Dermis microvascular lymphatic vessel endothelial cell (primary cell): ENCODE measurements at places on chromosomes 2 and 18. TPM values are rescaled to one million over a fixed set of nuclear protein-coding genes. Genes with fewer than 3 reads are reported as not detected.

DNA sequence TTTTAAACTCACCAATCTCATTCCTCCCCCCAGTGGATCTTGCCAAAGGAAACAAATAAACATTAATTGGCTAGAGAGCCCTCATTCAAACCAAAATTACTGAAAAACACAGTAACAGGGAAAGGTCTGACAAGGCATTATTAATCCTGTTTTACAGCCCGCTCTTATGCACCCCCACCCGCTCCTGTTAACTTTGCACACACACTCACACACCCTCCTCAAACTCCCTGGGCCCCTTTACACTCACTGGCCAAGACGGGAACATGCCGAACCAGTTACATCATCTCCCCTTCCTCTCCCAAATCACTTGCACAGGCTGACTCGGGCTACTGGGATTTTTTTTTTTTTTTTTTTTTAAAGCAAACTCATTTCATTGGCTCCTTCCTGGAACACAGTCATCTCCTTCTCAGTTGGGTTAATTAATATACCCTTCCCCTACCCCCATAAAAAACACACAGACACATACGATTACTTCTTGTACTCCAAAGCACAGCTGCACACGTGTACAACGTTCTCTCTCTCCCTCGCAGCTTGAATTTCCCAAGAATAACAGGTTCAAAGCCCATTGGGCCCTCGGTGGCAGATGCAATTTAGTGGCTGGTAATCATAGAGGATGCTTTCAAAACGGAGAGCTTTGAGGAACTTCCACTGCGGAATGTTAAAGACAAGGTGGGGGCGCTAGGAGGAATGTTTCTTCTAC is 31.8 kb downstream of the KLF7 start:
- DNase-seq: no peak

DNA sequence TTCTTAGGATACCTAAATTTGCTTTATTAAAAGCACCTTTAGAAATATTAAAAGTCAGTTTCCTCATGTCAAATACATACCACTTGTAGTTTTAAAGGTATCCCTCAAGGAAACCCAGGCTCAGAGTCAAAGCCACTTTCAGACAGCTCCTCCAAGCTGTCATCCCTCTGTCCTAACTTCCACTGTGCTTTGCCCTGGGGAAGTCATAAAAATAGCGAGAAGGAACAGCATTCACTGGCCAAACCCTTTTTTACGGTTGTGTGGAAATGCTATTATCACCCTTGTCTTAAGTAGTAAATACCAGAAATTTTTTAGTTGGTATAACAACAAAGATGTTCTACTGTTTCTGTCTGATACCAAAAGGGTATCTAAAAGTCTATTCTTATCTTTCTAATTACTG is 680.5 kb downstream of the ZEB2 start:
- DNase-seq: no peak

- DNase-seq: no peak
These were observed 16.2 kb downstream of the TANC1 start for GRCh38 chr2:158984604-158985135.

The MROH2A gene
- total RNA-seq: not detected in 2 replicates

DNA sequence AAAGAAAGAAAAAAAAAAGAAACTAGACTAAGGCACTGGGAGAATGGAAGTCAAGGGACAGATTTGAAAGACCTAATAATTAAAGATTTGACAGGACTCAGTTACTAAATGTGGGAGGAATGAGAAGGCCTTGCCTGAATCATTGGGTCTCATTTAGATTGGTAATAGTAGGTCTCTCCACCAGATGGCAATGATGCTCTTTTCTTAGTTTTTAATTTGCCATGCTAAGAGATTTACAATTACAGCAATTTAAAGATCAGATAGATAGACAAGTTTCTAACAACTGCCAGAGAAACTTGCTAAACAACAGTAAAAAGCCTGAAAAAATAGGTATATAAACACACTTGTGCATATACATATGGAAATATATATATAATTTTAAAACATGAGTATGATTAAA is 153.0 kb downstream of the TMEM247 start:
- DNase-seq: peak; percentile 72

GRCh38 chr2:141411419-141411818 is 719.4 kb downstream of the LRP1B start:
- no peak for DNase-seq

- DNase-seq: no peak
These were observed 118.7 kb downstream of the CDH7 start for GRCh38 chr18:65869527-65869926.

The UBXN2A gene
- 8.3 and 8.5 TPM in 2 replicates for total RNA-seq

The IL1RL2 gene
- 0.13 and 0.25 TPM in 2 replicates for total RNA-seq

DNA sequence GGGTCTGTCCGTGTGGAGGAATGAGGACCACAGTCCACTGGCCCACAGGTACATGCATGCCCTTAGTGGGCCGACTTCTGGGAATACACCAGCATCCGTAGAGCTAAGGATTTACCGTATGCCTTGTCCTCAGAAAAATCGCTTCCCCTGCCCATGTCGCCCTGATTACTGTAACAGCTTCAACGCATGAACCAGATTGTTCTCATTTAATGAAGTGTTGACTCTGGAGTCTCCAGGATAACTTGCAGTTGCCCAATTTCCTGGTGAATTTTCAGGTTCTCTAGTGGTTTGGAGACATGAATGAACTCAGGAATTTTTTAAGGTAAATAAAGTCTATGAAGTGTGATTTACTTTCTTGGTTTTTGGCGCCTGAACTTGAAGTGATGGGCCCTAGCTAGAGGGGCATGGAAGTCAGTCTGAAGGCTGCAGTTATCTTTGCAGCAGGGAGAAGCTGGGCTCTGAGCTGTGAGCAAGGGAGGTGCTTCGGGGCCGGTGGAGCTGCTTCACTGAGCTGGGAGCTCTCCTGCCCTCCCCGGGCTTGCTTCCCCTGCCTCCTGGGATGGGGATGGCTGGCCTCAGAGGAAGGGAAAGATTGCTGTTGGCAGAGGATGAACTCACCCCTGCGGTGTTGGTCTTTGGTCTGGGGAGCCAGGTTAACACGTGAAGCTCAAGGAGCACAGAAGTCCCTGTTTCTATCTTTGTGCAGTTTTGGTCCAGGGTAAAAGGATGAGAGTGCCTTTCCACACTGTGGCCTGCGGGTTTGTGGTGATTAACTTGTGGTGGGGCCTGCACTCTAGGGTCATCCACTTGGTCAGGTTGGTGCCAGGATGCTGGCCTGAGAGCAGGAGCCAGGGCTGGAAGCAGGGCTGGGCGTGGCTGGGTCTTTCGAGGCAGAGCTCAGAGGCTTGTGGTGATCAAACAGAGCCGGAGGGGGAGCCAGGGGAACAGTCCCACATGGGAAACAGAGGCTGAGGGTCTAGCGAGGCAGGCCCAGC is 28.1 kb downstream of the TCF7L1 start:
- no peak for DNase-seq

GRCh38 chr2:170277951-170278350 is 100.0 kb downstream of the MYO3B start:
- DNase-seq: no peak

The OSBPL6 gene
- total RNA-seq: 3.9 and 8.7 TPM in 2 replicates

The IL1F10 gene
- total RNA-seq: not detected in 2 replicates

DNA sequence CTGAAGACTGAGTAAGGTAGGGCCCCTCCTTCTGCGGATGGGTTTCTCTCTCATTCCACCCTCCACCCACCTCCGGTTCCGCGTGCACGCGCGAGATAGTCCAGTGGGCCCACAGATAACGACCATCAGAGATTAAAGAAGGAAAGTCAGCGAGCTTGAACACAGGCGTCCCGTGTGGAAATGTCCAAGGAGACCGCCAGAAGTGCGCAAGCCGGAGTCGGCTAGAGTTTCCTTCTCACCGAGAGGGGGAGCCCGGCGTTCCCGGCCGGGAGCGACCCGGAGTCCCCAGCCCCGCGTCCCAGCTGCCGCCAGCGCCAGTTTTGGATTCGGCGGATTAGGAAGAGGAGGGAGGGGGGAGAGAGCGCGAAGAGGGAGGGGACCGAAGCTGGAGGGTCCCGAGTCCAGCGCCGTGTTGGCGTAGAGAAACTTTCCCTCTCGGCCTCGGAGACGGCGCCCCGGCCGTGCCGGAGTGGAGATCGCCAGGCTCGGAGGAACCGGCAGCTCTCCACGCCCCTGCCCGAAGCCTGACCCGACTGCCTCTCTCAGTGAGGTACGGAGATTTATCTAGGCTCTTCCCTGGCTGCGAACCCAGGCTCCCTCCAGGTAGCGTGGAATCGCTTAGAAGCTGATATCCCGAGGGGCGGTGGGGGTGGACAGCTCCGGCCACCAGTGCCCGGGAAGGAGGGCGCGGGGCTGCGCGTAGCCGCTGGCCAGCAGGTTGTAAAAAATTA is at the start of gene GULP1:
GULP1 (plus strand) TSS at position 258 of the 731 bp plus-strand sequence. CDS start 185,829 bp downstream, outside the sequence.
- no peak for DNase-seq

GRCh38 chr18:53553030-53553429 is 671.4 kb downstream of the MBD2 start:
- DNase-seq: no peak

The CNTNAP5 gene
- total RNA-seq: not detected in 2 replicates

The PNKD gene
- total RNA-seq: 19.8 and 26.9 TPM in 2 replicates

DNA sequence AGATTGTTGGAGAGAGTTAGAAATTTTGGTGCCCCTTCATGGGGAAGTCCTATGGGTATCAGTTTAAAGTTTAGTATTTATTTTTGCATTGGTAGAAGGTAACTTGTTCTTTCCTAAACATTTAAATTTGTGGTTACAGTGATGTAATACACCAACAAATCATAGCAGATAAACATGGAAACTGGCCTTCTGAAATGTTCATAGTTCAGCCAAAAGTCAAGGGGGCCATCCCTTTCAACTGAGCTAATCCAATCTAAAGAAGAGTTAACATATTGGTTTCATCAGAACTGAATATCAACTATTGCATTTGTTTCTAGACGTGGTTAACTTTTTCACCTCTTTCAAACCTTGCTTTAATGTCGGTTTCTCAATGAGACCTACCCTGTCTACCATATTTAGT is 46.3 kb downstream of the PPP1R1C start:
- DNase-seq: no peak

GRCh38 chr2:152759290-152760072 is 41.1 kb downstream of the ARL6IP6 start:
- DNase-seq: no peak
